MCF 10A (cell line): ENCODE measurements at places on chromosomes 1 and 21.

DNA sequence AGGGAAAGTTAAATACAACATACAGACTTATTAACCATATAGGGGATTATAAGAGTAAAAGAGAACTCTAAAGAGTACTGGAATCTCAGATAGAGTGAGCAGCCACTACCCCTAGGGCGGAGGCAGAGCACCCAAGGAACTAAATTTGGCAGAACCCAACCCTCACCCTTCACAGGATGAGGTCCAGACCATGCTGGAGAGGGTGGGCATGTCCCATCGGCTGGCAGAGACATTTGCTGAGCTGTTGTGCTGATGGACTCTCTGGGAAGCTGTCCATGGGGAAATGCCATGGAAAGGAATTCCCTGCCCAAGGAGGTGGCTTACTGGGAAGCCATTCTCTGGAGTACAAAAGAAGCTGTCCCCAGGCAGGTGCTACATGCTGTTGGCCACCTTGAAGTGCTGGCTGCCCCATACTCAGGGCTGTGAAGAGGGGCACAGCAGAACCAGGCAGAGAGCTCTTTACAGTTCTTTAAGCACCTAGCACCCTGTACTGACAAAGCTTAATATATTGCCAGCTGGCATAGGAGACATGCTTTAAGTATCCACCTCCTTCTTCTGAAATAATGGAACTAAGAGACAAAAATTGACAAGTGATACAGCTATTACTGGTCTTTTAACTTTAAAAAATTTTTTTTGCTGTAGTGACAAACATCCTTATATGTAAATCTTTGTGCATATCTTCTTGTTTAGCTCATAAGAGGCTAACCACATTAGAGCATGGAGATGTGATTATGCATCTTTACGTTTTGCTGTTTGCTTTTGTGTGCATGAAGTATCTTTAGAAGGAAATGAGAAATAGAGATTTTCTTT lies 29.6 kb downstream of the TSNAX start:
- DNase-seq: no peak

DNA sequence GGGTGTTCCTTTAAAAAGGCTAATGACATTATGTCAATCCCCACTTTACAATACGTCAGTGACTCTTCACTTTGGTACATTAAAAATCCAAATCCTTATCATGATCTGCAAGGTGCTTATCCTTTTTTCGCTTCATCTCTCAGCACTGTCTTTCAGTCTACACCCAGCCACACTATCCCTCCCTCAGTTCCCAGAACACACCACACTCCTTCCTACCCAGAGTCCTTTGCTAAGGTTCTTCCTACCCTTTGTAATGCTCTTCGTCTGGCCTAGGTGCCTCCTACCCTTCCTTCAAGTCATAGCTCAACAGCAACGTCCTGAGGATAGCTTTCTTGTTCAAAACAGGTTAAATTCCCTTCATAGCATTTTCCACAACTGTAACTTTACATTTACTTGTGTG lies 152.6 kb downstream of the RERE start:
- no peak for DNase-seq

DNA sequence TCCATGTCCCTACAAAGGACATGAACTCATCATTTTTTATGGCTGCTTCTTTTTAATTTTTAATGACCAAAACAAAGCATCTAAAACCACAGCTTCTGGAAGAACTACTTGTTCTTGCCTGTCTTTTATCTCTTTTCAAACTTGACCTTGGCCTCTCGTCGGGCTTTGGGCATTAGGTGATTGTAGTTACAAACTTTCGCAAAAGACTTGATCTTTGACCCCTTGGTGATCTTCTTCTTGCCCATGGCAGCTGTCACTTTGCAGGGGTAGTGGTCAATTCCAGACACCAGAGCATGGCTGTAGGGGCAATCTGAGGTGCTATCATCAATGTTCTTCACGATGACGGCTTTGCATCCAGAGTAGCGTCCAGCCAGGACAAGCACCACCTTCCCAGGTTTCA lies 67.8 kb downstream of the EPB41 start:
- DNase-seq: no peak

- no peak for DNase-seq
Observed at GRCh38 chr1:179545321-179545720, 30.4 kb downstream of the NPHS2 start.

- DNase-seq: no peak
Observed at GRCh38 chr1:219279017-219279770, 105.5 kb downstream of the LYPLAL1 start.

DNA sequence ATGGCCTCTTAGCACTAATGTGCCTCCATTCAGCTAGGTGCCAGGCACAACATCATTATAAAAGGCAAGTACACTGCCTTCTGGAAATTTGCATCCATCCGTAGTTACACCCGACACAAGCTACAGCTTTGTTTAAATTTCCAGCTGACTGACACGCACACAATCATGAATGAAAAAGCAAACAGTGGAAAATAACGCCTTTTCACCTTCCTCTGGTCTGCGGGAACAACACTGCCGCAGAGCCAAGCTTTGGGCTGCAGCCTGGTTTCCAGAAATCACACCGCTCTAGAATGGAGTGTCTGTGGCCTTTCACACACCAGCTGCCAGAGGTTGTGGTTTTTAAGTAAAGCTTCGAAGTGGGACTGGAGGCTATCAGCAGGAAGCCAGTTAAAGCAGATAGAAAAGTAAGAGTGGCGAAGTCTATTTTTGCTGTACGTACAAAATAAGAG lies 142.8 kb upstream of the COA6 start:
- no peak for DNase-seq

DNA sequence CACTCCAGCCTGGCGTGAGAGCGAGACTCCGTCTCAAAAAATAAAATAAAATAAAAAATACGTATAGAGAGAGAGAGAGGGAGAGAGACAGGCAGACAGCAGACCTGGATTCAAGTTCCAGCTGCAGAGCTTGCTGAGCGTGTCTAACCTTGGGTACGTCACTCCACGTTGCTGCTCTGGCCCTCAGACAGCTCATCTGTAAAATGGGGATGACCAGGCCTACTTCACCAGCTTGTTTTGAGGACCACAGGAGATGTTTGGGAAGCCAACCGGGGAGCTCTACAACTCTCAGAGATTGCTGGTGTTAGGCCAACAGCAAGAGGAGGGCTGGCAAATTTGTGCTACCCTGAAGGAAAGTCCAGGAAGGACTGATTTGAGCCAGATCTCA lies 499 bp upstream of the TRAF5 start:
- DNase-seq: no peak
